Heart left ventricle (tissue), 16 donors: ENCODE measurements at places on chromosomes 6 and 20.

GRCh38 chr6:38233161-38233791, 406.5 kb downstream of the BTBD9 start:
- no peaks in the 10 kb centered on the region for H3K4me1 ChIP-seq
- no peaks in the 10 kb centered on the region for H3K27me3 ChIP-seq
- no peak overlapping the region for H3K27ac ChIP-seq
- H3K36me3 ChIP-seq, result no peaks in the 10 kb centered on the region

DNA sequence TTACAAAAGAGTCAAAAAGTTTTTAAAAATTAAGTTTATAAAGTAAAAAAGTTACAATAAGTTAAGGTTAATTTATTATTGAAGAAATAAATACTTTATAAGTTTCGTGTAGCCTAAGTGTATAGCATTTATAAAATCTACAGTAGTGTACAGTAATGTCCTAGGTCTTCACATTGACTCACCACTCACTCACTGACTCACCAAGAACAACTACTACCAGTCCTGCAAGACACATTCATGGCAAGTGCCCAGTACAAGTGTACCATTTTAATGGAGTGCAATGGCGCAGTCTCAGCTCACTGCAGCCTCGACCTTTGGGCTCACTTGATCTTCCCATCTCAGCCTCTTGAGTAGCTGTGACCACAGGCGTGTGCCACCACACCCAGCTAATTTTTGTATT, 128.2 kb downstream of the GPX5 start:
- no peak overlapping the region for H3K27ac ChIP-seq
- DNase-seq, result no peak
- H3K4me1 ChIP-seq, result no peaks in the 10 kb centered on the region
- H3K36me3 ChIP-seq, result no peaks in the 10 kb centered on the region

- no peak for DNase-seq
- H3K36me3 ChIP-seq, result no peaks in the 10 kb centered on the region
- no peaks in the 10 kb centered on the region for H3K4me1 ChIP-seq
- H3K27ac ChIP-seq, result no peak overlapping the region
- H3K27me3 ChIP-seq, result no peaks in the 10 kb centered on the region
These were observed 34.8 kb downstream of the MYLIP start for GRCh38 chr6:16163535-16164300.

DNA sequence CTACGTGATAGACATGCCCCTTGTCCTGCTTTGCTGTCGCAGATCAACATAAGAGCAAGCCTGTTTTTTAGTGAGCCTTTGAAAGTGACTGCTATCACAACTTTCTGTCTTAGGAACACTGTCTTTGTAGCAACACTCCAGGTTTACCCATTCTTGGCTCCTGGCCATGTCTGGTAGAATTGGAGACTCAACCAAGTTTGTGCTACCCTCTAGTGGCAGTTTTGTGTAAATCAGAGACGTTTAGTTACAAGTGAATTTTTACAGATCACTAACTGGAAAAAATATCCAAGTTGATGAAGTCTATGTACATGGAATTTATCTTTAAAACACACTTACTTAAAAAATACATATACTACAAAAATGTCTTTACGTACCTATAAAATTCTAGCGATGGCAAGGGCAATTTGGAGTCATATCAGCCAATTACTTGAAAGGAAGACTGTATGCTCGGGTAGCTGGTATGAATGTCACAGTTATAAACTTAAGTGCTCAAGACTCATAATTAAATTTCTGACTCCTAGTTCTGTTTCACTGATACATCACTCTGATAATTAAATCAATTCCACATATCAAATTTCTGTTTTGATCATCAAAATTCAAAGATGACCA, 101.4 kb downstream of the ADGB start:
- H3K4me3 ChIP-seq, result no peak overlapping the region
- H3K36me3 ChIP-seq, result no peaks in the 10 kb centered on the region
- no peaks in the 10 kb centered on the region for H3K4me1 ChIP-seq
- H3K27ac ChIP-seq, result no peak overlapping the region

GRCh38 chr6:6474170-6474920, 114.2 kb upstream of the LY86 start:
- H3K4me3 ChIP-seq, result no peak overlapping the region
- H3K4me1 ChIP-seq, result no peaks in the 10 kb centered on the region
- DNase-seq, result no peak
- H3K36me3 ChIP-seq, result no peaks in the 10 kb centered on the region
- H3K27ac ChIP-seq, result no peak overlapping the region

DNA sequence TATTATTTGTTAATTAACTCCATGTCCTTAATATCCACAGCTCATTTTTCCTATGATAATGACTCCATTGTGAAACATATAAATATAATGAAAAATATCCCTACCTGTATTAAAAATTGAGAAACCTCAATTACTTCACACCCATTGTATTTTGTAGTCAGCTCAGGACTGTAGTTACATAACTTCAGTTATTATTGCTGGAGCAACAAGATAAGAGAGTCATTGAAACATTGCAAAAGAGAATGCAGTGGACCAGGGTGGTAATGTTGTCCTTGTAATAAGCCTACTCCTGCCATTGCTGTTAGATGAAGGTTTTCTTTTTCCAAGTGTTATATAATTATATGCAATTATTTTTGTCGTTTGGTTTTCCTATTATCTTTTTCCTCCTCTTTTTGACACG, 184.4 kb downstream of the PRL start:
- DNase-seq, result no peak
- no peak overlapping the region for H3K27ac ChIP-seq
- no peak overlapping the region for H3K4me3 ChIP-seq
- peaks cover 9% of the 10 kb centered on the region for H3K4me1 ChIP-seq
- no peaks in the 10 kb centered on the region for H3K27me3 ChIP-seq

DNA sequence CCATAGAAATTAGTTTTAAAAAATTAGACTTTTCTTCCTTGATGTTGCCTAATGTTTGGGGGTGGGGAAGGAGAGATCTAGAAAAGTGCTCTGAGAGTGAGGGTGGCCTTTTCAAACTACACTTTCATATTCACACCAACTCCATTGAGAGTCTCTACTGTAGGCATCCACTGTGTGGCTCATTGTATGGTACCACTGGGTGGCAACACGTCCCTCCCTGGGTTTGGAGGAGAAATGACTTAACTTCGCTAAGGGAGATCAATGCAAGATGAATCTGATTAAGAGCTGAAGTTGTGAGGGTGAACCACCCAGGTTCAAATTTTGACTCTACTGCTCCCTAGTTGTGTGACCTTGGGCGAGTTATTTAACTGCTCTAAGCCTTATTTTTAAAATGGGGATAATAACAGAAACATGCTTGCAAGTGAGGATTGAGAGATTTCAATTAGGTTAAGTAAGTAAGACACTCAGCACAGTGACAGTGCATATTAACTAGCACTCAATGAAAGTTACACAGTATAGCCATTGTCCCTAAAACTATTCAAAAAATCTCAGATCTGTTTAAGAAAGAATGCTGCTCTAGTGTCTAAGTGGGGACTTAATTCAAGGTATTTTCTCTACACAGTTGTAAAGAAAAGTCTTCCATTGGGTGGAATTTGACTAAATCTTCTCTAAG, 193.5 kb upstream of the CNR1 start:
- no peak overlapping the region for H3K27ac ChIP-seq
- no peaks in the 10 kb centered on the region for H3K36me3 ChIP-seq
- no peaks in the 10 kb centered on the region for H3K4me1 ChIP-seq
- DNase-seq, result no peak

DNA sequence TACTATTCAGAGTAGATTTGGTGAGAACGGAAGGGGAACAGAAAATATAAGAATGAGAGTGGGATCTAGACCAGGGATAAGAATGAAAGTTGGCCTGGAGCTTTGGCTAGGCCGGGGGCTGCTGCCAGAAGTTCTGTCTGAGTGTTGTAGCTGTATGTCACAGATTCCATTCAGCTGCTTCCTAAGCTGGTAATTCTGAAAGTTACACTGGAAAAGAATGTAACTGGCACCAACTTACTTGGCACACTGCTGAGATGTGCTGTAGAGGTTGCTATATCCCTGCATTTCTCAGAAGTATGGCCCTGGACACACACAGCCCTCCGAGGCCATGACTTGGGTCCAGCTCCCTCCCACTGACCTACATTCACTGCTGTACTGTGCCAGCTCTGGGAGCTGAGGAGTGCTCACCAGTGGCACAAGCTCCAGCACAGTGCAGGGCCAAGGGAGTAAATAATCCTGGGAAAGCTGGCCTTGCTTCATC, 25.8 kb upstream of the TMEM217 start:
- H3K27me3 ChIP-seq, result no peaks in the 10 kb centered on the region
- peak; percentile 81 for DNase-seq
- H3K4me1 ChIP-seq, result peaks cover 32% of the 10 kb centered on the region

DNA sequence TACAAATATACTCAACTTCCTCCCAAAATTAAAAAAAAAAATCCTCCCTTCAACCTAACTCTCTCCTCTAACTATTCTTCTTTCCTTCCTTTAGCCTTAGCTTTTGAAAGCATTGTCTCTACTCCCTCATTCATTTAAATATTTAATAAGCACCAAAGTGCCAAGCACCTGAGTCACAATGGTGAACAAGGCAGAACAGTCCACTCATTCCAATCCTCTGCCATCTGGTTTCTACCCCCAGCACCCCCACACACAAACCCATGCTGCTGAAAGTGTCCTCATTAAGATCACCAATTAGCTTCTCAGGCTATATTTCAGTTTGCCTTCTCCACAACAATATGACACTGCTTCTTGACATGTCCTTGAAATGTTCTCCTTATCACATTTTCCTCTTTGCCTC, 76.3 kb downstream of the DTNBP1 start:
- DNase-seq, result no peak
- no peaks in the 10 kb centered on the region for H3K36me3 ChIP-seq
- no peak overlapping the region for H3K27ac ChIP-seq
- no peaks in the 10 kb centered on the region for H3K27me3 ChIP-seq
- H3K4me1 ChIP-seq, result no peaks in the 10 kb centered on the region

- H3K36me3 ChIP-seq, result no peaks in the 10 kb centered on the region
- no peaks in the 10 kb centered on the region for H3K27me3 ChIP-seq
These were observed 84.9 kb upstream of the PDE10A start for GRCh38 chr6:165747963-165748362.

DNA sequence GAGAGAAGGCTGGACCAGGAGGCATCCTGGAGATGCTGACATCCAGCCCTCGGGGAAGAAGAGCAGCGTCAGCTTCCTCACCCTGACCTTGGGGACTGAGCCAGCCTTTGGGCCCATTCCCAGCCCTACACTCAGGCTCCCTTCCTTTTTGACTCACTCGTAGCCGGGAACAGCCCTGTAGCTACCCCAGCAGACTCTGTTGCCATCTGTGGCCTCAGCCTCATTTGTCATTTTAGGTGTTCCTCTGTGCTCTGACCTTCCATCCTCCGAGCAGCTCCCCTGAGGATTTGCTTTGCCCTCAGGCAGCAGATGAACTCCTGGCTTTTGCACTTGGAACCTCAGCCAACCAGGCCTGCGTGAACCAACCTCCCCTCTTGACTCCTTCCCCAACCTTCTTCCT, 67.5 kb downstream of the ELOVL2 start:
- H3K36me3 ChIP-seq, result no peaks in the 10 kb centered on the region
- H3K27me3 ChIP-seq, result no peaks in the 10 kb centered on the region
- H3K4me1 ChIP-seq, result no peaks in the 10 kb centered on the region
- no peak for DNase-seq
- no peak overlapping the region for H3K4me3 ChIP-seq
- no peak overlapping the region for H3K27ac ChIP-seq

DNA sequence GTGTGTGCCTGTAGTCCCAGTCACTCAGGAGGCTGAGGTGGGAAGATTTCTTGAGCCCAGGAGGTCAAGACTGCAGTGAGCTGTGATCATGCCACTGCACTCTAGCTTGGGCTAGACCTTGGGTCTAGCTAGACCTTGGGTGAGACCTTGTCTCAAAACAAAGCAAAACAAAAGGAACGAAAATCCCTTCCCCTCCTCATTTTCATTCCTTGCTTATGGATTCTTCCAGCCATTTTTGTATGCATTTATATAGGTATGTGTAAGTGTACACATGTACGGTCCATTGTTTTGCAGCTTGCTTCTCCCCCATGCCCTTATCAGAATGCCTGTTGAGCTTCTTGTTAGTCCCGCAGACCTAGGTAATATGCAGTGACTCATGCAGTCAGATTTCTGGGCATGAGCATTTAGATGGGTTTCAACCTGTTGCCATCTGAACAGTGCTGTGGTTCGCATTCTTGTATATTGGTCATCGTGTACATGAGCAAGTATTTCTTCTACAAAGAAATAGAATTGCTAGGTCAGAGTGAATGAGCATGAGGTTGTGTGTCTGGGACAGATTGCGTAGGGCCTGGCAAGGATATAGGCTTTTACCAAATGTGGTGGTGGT, 73.2 kb downstream of the ATRN start:
- no peaks in the 10 kb centered on the region for H3K4me1 ChIP-seq
- H3K27ac ChIP-seq, result no peak overlapping the region
- H3K27me3 ChIP-seq, result no peaks in the 10 kb centered on the region
- H3K4me3 ChIP-seq, result no peak overlapping the region

DNA sequence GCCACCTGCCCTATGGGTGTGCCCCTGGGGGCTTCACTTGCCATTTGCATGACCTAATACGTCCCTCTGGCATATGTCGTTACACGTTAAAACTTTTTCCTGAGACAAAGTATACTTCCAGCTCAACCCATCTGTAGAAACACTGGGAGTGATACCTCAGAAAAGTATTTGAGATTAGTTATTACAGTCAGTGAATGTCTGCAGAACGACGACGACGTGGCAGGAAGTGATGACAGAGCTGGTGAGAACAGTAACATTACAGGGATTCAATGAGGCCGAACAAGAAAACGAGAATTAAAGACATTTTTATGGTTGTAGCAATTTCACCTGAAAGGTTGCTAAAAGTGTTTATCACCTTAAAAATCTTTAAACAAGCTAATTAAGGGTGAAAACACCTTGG, 40.2 kb downstream of the SASH1 start:
- peaks cover 28% of the 10 kb centered on the region for H3K4me1 ChIP-seq
- no peak for DNase-seq
- H3K27ac ChIP-seq, result no peak overlapping the region
- no peaks in the 10 kb centered on the region for H3K27me3 ChIP-seq
- H3K36me3 ChIP-seq, result no peaks in the 10 kb centered on the region

GRCh38 chr20:59961423-59961822, 3.2 kb downstream of the CDH26 start:
- no peak overlapping the region for H3K27ac ChIP-seq
- no peak overlapping the region for H3K4me3 ChIP-seq
- H3K4me1 ChIP-seq, result no peaks in the 10 kb centered on the region
- DNase-seq, result no peak
- no peaks in the 10 kb centered on the region for H3K27me3 ChIP-seq
- H3K36me3 ChIP-seq, result peaks cover 6% of the 10 kb centered on the region

DNA sequence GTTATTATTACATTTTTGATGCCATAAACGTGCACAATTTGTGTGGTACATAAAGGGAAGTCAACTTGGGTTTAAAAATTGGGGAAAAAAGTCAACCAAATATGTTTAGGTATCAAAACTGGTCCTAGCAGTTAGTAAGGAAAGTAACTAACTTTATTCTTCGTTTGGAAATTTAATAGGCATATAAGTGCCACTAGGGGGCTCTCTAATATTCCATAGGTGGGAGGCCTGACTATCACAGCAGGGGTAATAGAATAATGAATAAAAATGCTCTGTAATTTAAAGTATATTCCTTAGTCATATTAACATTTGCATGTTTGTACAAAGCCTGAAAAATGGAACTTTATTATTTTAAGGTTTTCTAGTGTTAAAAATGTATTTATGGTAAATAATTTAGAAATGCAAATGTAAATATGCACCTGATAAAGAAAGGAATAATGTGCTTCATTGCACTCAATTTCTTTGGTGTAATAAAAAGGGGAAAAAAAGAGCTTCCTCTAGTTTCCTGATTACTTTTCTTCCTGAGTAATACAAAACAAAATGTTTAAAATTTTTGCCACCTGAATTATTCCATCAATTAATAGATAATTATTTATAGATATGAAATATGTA, 125.7 kb upstream of the HDAC2 start:
- H3K27me3 ChIP-seq, result no peaks in the 10 kb centered on the region
- H3K4me3 ChIP-seq, result no peak overlapping the region
- no peak overlapping the region for H3K27ac ChIP-seq
- H3K36me3 ChIP-seq, result no peaks in the 10 kb centered on the region

- H3K4me3 ChIP-seq, result no peak within 1 kb of the TSS
- no peak for DNase-seq
- no peaks in the 10 kb centered on the region for H3K4me1 ChIP-seq
- H3K27me3 ChIP-seq, result no peaks in the 10 kb centered on the region
These were observed at the start of gene TREML1 for GRCh38 chr6:41153992-41154625. TSS of gene TREML1 (minus strand) at chr6:41154347. CDS start at chr6:41154288, 59 bp downstream.
